Upper lobe of left lung (tissue), 6 donors: ENCODE measurements at places on chromosomes 5 and 9. TPM values are rescaled to one million over a fixed set of nuclear protein-coding genes. Genes with fewer than 3 reads are reported as not detected.

The STX17 gene
- total RNA-seq = 23.0 TPM

The CCDC192 gene
- not detected for total RNA-seq

The PRSS3 gene
- total RNA-seq = not detected

The LYSMD3 gene
- 18.7 TPM for total RNA-seq

The FBP2 gene
- total RNA-seq = not detected

The ABLIM3 gene
- 7.2 TPM for total RNA-seq
